ENCODE measurements at places on chromosomes 2 and 18.

- no peak for DNase-seq
Measured at GRCh38 chr2:210663631-210664089, 107.3 kb downstream of the CPS1 start.

- no peak for DNase-seq
Measured at GRCh38 chr18:12630136-12630535, 27.8 kb downstream of the SPIRE1 start.

GRCh38 chr2:172921532-172922236 lies 154.0 kb upstream of the MAP3K20 start:
- DNase-seq: no peak

GRCh38 chr18:73848656-73849055 lies 299.0 kb downstream of the FBXO15 start:
- DNase-seq: no peak

DNA sequence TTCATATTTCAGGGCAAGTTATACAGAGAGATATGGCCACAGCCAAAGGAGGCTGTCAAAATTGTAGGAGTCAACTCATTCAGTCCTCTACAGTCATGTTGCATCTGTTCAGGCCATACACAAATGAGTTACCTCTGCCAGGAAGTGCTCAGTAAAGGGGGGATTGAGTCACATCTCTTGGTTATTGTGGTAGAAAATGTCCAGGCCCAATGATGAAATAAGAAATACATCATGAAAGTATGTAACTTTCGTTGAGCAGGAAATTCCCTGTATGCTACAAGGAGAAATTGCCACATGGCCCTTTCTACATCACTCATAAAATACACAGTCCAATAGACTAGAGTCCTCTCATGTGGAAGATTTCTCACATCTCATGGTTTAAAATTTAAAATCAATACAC lies 103.9 kb upstream of the COL3A1 start:
- DNase-seq: no peak

DNA sequence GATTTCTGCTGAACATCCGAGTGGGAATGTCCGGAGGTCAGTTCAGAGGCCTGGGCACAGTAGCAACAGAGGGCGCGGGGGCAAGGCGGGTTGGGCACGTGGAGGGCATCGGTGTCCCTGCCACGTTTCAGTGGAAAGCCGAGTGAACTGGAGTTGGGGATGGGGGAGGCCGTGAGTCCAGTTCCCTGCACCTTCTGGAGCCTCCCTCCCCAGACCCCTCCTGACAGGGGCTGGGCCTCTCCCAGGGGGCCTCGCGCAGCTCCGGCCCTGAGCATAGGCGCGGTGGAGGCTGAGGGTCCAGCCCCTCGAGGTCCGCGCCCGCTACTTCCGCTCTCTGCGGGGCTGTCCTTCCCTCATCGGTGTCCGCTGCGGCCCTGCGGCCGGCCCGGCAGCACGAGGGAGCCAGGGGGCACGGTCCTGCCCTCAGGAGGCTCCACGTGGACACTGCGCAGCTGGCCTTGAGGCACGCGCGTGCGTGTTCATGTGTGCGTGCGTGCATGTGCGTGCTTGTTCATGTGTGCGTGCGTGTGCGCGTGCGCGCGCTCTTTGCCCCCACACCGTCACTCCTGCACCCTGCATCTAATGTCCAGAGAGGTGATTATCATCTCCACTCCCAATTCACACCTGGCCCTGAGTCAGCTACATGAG lies 50.2 kb downstream of the PLEKHB2 start:
- no peak for DNase-seq

DNA sequence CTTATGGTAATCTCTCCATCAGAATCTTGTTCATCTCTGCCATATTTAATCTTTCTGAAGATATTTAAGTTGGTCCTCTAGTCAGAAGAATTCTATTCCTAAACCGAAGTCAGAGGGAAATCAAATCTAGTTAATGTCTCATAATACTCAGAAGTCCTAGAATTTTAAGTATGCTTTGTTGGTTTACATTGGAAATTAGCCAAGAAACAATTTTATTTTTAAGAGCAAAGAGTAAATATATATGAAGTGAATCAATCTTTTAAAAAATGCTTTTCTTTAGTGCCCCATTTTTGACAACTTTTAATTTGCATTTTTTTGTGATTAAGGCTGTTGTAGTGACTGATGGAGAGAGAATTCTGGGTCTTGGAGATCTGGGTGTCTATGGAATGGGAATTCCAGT lies 38.1 kb downstream of the ME2 start:
- no peak for DNase-seq

DNA sequence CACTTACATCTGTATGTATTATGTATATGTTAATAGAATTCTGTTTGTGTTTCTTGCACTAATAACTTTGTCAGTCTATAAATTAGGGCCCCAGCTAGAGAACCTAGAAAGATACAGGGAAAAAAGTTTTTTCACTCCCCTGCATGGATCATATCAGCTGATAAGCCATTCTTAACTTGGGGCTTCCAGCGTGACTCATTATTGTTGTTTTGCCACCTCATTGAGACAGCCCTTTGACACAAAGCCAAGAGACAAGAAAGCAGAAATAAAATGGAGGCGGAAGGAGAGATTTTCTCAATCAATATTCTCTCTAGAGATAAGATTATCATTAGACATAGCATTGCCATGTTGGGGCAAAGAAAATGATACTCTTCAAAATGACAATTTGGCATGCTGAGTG lies 93.4 kb downstream of the AKAIN1 start:
- DNase-seq: no peak

DNA sequence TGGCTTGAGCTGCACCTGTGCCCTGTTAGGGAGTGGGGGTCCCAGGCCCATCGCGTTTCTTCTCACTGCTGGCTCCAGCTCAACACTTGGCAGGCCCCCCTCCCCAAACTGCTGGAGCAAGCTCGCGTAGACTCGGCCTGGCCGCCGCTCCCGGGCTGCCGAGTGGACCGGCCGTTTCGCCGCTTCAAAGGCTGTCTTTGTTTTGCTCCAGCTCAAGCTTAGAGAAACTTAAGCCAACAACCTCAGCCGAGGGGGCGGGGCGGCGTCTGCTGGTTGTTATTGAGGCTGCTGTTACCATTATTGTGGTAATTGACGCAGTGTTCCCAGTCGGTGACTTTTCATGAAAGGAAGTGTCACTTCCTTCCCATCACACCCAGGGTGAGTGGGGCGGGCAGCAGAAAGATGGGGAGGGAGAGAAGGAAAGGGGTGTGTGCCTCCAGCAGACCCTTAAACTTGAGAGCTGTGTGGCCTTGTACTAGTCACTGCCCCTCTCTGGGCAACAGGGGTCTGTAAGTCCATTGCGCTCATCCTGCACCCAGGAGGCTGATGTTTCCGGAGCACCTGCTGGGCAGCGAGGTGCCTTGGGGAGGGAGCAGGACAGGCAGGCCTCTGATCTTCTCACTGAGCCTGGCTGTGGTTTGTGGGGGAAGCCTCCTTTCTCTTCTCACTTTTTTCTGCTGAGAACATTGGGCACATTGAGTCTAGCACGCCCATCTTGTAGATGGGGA lies 2.1 kb downstream of the ARID5A start:
- DNase-seq: peak; percentile 86

DNA sequence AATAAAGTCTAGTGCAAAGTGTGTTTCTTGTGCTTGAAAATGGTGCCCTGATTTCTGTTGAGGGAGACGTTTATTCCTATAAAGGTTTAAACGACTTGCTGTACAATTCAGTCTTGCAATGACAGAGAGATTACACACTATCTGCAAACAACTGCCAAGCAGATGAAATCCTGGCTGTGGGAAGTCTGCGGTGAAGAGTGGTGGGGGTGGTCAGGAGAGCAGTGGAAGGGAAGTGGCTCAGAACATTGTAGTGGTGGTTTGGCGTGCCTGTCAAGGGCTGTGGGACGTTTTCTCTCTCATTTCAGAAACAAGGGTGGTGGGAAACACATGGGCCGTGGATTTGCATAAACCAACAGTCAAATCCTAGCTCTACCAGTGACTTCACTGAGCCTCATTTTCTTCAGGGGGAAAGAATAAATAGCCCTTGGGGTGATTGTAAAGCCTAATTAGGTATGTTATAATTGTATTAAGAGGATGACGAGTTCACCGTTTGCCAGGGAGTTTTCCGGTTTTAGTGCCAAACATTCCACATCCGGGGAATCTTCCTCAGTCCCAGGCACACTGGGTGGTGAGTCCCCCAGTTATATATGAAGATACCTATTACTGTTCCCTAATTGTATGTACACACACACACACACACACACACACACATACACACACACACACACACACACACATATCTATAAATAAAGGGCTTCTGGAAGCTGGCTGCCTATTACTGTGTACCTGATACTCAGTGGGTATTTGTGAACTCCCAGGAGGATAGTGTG lies 115.0 kb downstream of the SPTBN1 start:
- DNase-seq: no peak

- no peak for DNase-seq
Measured at GRCh38 chr18:2636126-2636631, 19.3 kb upstream of the SMCHD1 start.

GRCh38 chr2:148124271-148124670 lies 103.4 kb downstream of the MBD5 start:
- no peak for DNase-seq

DNA sequence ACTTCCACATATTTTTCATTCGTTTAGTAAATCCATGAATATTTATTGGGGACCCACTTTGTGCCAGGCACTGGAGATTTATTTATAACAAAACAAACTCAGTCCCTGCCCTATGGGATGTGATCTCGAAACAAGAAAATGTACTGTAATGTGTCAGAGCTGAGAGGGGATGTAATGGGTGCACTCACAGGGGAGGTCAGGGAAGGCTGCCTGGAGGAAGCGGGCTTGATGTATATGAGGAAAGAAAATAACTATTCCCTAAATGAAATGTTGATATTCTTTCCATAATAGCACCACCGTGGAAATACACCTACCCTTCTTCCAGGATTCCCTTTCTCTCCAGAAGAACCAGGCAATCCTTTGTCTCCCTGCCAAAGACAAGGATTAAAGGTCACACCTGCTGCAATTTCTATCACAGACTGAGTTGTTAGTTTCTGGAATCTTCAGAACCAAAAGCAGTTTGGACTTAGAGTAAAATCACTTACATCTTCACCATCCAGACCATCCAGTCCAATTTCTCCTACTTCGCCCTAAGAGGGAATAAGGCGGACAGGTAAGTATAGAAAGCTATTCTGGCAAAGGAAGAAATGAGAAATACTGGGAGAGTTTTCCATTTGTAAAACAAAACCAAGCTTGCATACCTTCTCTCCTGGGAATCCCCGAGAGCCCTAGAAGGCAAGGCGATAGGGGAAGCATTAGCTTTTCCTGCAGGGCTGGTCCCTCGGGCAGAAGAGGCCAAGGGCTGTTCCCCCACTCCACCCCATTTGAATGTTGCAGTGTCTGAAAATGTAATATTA lies 55.0 kb downstream of the COL6A3 start:
- DNase-seq: no peak

- no peak for DNase-seq
Measured at GRCh38 chr2:202425036-202425435, 48.9 kb downstream of the BMPR2 start.

- no peak for DNase-seq
Measured at GRCh38 chr2:85939131-85939530, 50.3 kb upstream of the ST3GAL5 start.

DNA sequence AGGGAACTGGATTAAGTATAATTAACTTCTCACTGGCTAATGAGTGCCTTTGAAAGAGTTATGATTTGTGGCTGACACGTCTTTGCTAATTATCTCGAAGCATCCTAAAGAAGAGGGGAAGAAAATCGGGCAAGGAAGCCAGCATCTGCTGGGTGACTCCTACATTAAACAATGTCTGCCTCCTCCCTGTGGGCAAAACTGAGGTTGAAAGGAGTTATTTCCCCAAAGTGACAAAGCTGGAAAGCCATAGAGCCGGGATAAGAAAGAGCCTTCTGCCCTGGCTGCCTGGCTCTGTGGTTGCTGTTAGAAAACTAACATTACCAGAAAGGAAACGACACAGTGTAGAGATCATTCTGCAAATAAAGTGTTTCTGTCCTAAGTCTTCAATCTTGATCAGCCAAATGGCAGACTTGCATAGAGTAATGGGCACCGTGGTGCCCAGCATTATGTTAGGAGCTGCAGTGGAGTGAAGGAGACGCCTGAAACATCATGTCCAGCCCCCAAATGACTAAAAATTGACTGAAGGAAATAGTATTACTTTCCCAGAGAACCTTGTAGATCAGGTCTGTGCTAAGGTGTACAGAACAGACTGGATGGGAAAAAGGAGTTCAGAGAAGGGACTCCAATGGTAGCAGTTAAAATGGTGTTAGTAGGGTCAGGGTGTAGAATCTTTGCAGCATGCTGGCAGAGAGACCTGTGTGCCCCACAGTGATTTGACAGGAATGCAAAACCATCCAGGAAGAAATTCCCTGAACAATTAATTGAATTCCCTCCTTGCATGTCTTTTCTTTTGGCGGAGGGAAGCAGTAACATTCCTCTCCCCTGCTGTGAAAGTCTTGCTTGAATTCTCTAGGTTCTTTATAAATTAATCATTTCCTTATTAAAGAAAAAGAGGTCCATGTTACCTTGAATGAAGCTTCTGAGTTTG lies 44.4 kb downstream of the ALPK2 start:
- DNase-seq: no peak

GRCh38 chr2:159439421-159439820 lies 152.9 kb upstream of the WDSUB1 start:
- DNase-seq: no peak

GRCh38 chr18:23226391-23226790 lies 91.1 kb downstream of the CABLES1 start:
- no peak for DNase-seq

GRCh38 chr18:22694954-22695353 lies 238.2 kb upstream of the RBBP8 start:
- no peak for DNase-seq
